Sigmoid colon (tissue), 7 donors: ENCODE measurements at places on chromosomes 2 and 18. TPM values are rescaled to one million over a fixed set of nuclear protein-coding genes. Genes with fewer than 3 reads are reported as not detected.
A peak's percentile ranks its signal among the peaks of the same experiment; 100 is the strongest.

Gene CHRNG
- not detected for total RNA-seq

DNA sequence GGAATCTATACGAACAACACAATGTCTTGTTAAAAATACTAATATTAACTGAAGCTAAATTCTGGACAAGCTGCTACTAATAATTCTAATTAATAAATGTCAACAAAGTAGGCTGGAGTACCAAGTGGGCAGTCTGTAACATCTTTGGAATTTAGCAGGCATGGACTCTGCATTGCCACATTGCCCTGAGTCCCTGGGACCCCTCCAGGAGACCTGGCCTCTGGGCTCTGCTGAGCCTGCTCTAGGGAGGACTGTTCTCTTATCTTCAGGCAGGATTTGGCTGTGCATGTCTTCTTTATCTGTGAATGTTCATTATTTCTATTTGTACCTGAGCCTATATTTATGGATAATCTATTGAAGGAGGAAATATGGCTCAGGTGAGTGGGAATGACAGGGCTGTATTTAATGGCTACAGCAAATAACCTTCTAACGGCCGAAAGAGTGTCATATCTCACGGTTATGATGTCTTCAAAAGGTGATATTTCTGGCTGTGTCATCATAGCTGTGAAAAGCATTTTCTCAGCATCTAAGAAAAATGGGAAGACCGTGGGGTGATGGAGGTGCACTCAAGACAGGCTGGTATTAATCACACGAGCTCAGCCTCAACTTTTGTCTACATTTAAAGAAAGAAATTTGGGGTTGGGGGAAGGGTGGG lies 28.6 kb upstream of the SETBP1 start:
- no peak for DNase-seq
- no peak overlapping the region for H3K4me3 ChIP-seq
- peaks cover 22% of the 10 kb centered on the region for H3K4me1 ChIP-seq

Gene PRSS56
- not detected for total RNA-seq

DNA sequence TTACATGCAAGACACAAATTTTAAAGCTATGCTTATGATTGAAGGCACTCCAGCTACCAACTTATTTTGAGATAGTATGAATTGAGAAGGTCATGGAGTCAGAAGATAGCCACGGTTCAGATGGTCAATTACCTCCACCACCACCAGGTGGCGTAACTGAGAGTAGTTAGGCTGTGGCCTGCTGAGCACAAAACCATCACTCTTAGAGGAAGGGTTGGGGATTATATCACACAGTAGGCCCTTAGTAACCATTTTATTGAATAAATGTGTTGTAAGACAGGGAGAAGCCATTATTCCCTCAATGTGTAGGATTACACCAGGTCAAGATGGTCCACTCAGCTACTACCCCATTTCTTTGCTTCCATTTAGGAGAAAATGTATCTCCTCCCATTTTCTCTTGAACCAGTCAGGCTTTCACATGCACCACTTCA lies 18.8 kb downstream of the KLHL41 start:
- no peaks in the 10 kb centered on the region for H3K4me1 ChIP-seq
- H3K27ac ChIP-seq = no peak overlapping the region
- H3K36me3 ChIP-seq = no peaks in the 10 kb centered on the region
- no peak overlapping the region for H3K4me3 ChIP-seq
- H3K27me3 ChIP-seq = no peaks in the 10 kb centered on the region
- DNase-seq = peak; percentile 76

Gene EGR4
- not detected for total RNA-seq

- no peaks in the 10 kb centered on the region for H3K27me3 ChIP-seq
- H3K4me1 ChIP-seq = no peaks in the 10 kb centered on the region
- H3K27ac ChIP-seq = no peak overlapping the region
- DNase-seq = no peak
Measured at GRCh38 chr2:241187101-241187917, 1.2 kb upstream of the ANO7 start.

DNA sequence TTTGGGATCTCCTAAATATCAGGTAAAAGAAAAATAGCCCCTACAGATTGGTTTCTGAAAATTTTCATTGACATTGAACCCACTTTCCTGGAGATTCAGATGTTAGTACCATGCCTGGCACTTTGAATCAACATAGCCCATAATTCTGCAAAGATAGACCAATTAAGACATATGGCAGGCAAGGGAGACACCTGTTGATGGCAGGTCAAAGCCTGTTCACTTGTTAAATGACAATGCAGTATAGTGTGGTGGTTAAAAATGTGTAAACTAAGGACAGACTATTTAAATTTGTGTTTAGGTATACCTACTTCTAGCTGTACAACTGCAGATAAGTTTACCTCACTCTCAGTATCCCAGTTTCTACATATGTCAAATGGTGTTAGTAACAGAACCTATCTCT lies 178.1 kb upstream of the MMADHC start:
- no peak for DNase-seq
- H3K27me3 ChIP-seq = no peaks in the 10 kb centered on the region
- peaks cover 18% of the 10 kb centered on the region for H3K4me1 ChIP-seq
- H3K4me3 ChIP-seq = no peak overlapping the region
- H3K36me3 ChIP-seq = no peaks in the 10 kb centered on the region
- no peak overlapping the region for H3K27ac ChIP-seq

GRCh38 chr2:168992591-168993349 lies 38.4 kb downstream of the ABCB11 start:
- H3K4me3 ChIP-seq = no peak overlapping the region
- no peaks in the 10 kb centered on the region for H3K4me1 ChIP-seq
- no peaks in the 10 kb centered on the region for H3K27me3 ChIP-seq
- no peak for DNase-seq
- no peaks in the 10 kb centered on the region for H3K36me3 ChIP-seq

DNA sequence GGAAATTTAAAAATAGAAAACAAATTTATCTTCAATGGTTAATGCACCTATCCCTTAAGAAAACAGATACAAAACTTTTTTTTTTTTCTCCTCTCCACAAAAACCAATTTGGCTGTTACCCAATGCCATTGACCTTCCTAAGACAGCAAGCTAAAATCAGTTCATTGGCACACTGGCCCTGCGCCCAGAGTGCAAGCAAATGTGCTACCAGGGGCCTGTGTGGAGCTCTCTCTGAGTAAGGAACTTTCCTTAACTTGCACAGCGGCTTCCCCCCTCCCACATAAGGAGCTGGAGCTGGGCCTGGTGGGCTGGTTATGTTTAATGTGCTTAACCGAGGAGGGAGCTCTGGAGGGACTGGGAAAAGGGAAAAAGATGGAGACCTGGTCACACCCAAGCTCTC lies 17.6 kb upstream of the POU3F3 start:
- no peak for DNase-seq
- H3K36me3 ChIP-seq = no peaks in the 10 kb centered on the region
- H3K4me3 ChIP-seq = no peak overlapping the region
- H3K27me3 ChIP-seq = no peaks in the 10 kb centered on the region
- no peak overlapping the region for H3K27ac ChIP-seq

Gene TMEM247
- not detected for total RNA-seq

- H3K36me3 ChIP-seq = no peaks in the 10 kb centered on the region
- no peak for DNase-seq
- no peaks in the 10 kb centered on the region for H3K4me1 ChIP-seq
- no peaks in the 10 kb centered on the region for H3K27me3 ChIP-seq
- H3K27ac ChIP-seq = no peak overlapping the region
Measured at GRCh38 chr2:211996857-211997256, 541.7 kb downstream of the ERBB4 start.

GRCh38 chr2:59791004-59791618 lies 762.3 kb downstream of the BCL11A start:
- H3K27me3 ChIP-seq = no peaks in the 10 kb centered on the region
- no peak overlapping the region for H3K4me3 ChIP-seq
- DNase-seq = no peak
- no peaks in the 10 kb centered on the region for H3K4me1 ChIP-seq

DNA sequence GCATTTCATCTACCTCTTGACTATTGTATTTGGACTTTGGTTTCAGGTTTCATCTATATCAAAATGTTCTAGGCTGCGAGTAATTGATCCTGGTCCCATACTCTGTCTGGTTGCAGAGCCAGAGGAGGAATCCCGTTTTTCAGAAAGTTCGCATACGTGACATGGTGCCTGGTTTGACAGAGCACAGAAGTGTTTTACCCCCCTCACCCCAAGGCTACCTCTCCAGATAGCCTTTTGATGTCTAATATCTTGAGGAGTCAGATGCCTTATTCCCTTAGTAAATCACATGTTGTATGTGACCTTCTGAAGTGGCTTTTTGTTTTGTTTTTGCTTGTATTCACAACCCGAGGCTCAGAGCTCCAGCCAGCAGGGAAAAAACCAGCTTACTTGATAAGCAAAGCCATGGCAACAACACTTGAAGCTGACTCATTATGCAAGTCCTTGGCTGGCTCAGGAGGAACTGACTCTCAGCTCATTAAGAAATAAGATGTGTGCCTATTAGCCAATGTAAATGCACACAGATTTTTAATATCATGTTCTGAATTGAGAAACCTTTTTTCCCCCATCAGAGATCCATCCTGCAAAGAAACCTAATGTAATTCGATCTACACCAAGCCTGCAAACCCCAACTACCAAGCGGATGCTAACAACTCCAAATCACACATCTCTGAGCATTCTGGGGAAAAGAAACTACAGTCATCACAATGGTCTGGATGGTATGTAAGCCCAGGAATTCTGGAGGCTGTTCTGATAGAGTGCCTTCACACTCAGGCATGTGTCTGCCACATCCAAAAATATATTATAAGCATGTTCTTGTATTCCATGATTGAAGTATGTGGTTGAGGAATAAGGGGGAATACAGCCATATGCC lies 41.4 kb downstream of the OXER1 start:
- DNase-seq = peak; percentile 71
- peaks cover 17% of the 10 kb centered on the region for H3K4me1 ChIP-seq
- H3K27ac ChIP-seq = no peak overlapping the region
- H3K36me3 ChIP-seq = peaks cover 10% of the 10 kb centered on the region
- H3K27me3 ChIP-seq = no peaks in the 10 kb centered on the region
- H3K4me3 ChIP-seq = no peak overlapping the region

Gene MOCOS
- total RNA-seq = 0.49 TPM

DNA sequence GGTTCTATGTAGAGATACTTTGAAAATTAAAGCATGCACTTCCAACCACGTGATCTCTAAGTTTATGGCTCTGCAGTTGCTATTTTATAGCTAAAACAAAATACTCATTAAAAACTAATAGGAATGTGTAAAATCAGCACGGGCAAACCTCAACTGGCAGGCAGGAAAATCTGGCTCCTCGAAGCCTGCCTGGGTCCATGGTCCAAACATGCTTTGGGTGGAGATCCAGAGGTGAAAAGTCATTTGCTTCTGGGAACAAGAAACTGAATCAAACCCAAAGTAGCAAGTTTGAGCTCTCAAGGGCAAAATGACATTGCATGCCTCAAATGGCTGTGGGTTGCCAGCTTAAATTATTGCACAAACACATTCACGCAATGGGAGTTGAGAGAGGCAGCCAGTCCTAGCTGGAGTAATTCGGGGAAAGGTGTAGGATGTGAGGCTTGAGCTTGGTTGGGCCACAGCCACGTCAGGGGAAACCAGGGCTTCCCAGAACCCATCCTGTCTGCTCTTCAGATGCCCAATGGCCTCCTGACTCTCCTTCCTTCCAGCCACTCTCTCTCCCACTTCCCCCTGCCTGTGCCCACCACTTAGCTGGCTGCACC lies 75.2 kb upstream of the LCLAT1 start:
- no peak for DNase-seq
- H3K27ac ChIP-seq = no peak overlapping the region
- H3K4me1 ChIP-seq = no peaks in the 10 kb centered on the region

- no peaks in the 10 kb centered on the region for H3K36me3 ChIP-seq
- H3K27me3 ChIP-seq = no peaks in the 10 kb centered on the region
- no peak overlapping the region for H3K4me3 ChIP-seq
Measured at GRCh38 chr2:29025711-29026110, 44.6 kb downstream of the TOGARAM2 start.

GRCh38 chr18:27054926-27055325 lies 130.2 kb downstream of the CHST9 start:
- H3K4me3 ChIP-seq = no peak overlapping the region
- H3K4me1 ChIP-seq = peaks cover 28% of the 10 kb centered on the region
- no peaks in the 10 kb centered on the region for H3K36me3 ChIP-seq
- no peak for DNase-seq

DNA sequence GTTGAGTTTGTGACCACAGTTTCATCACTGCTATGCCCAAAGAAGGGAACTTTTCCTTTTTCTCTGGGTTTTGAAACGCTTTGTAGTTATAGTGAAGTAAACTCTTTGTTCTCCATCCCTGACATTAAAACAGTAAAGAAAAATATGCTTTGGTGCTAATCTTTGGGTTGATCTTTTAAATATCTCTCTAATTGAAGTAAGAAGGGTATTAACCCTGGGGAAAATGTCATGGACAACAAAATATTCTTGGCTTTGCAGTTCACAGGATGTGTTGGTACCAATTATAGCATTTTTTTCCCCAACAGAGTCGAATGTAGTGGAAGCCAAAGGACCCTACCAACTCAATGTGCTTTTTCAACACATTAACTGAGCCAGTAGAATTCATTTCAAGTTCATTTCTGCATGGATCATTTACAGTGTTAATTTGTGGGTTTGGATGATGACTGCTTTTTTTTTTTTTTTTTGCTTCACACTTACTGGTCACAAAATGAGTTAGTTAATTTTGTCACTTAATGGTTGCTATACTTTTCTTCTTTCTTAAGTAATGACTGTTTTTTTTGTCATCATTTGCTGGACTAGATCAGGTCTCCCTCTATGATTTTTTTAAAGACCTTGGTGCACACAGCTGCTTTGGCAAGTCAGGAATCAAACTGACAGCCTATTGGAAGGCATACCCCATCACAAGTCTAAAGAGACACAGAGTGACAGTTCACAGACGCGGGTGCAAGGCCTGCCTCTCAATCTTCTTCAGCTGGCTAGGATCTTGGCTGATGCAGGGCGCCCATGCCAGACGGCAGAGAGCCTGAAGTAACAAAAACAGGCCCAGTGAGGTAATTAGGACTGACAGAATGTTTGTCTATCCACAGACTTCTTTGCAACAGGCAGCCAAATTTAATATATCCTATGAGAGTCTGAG lies 98.8 kb upstream of the MMADHC start:
- no peaks in the 10 kb centered on the region for H3K36me3 ChIP-seq
- DNase-seq = no peak
- H3K4me1 ChIP-seq = no peaks in the 10 kb centered on the region
- H3K27ac ChIP-seq = no peak overlapping the region
- no peaks in the 10 kb centered on the region for H3K27me3 ChIP-seq

DNA sequence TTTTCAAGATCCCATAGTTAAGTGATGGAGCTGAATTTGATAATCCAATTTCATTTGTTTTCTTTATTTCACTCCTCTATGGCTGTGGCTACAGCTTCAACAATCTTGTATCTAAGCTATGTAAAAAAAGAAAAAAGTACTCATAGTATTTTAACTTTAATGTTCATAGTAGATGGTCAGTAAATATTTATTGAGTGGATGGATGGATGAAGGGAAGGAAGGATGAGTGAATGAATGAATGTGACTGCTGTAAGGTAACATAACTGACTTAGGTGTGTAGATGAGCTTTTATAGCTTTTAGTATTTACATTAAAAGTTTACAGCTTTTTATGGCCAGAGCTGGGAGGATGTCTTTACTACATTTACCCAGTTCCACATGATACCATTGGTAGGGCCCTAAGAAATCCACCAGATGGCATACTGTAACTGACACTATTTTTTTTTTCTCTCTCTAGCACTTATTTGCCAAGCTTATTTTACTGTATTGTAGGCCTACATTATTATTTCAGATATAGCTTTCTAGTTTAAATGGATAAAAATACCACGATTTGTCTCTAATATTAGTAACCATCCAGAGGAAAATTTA lies 13.4 kb upstream of the HRH4 start:
- peaks cover 97% of the 10 kb centered on the region for H3K36me3 ChIP-seq
- DNase-seq = no peak
- no peak overlapping the region for H3K4me3 ChIP-seq
- H3K27me3 ChIP-seq = no peaks in the 10 kb centered on the region
- H3K27ac ChIP-seq = no peak overlapping the region

- no peak for DNase-seq
- H3K27me3 ChIP-seq = no peaks in the 10 kb centered on the region
- H3K36me3 ChIP-seq = no peaks in the 10 kb centered on the region
- no peaks in the 10 kb centered on the region for H3K4me1 ChIP-seq
- H3K4me3 ChIP-seq = no peak overlapping the region
Measured at GRCh38 chr2:184504252-184504651, 94.1 kb upstream of the ZNF804A start.
